CD4-positive, alpha-beta T cell treated with Interleukin-21 for 1 hour (primary cell): ENCODE measurements at places on chromosomes 4 and X.

DNA sequence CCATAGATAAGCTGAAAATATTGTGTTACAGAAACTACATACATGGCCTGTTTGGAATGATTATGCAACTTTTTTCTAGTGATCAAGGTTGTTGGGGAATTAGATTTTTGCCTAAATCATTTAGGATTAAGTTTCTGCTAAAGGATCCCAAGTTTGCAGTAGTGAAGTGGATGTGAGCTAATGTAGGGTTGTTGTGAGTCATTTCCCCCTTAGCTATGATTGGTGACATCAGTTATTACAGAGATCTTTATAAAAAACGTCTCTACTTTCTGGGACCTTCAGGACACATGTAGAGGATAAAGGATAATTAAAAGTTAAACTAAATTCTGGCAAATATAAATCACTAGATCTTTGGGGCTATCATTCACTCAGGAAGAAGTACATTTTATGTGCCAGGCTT is 133.3 kb downstream of the GATB start:
- DNase-seq, result no peak

GRCh38 chr4:21830272-21830671 is 118.3 kb downstream of the KCNIP4 start:
- DNase-seq, result no peak

- DNase-seq, result no peak
These were observed 14.1 kb upstream of the CXCL6 start for GRCh38 chr4:73822389-73822788.

DNA sequence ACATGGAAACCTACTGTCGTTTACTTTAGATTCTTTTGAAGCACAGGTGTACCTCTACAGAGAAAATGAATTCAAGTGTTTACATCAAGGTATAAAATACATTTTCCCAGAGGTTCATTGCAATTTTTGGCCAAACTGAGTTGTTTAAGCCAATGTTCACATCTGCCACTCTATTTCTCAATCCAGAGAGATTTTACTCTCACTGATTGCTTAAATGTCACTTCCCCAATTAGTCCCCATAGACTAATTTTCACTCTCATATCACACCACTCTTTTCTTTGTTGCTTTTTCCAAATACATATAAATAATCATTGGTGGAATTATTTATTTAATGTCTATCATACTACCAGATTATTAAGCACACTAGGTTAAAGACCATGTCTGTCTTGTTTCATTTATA is 271.8 kb downstream of the PPP3CA start:
- DNase-seq, result no peak

DNA sequence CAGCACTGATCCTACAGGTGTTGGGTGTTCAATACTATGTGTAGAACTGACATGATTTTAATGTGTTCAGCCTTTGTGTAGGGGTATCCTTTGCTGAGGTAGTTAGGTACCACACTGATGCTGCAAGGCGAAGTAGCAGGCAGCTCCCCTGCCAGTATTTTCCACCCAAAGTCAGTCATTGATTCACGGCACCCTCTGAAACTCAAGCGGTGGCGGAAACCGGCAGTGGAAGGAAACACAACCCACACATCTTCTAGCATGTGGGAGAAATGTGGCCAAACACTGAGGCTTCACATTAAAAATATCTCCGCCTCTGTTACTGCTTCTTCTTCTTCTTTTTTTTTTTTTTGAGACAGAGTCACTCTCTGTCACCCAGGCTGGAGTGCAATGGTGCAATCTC is 126.3 kb downstream of the AASDH start:
- DNase-seq, result no peak
